GDM1 (cell line): ENCODE measurements at places on chromosomes 2 and 18.

- DNase-seq: no peak
These were observed 257.5 kb upstream of the FN1 start for GRCh38 chr2:215693193-215693998.

GRCh38 chr18:9825571-9826073 is 60.2 kb upstream of the TXNDC2 start:
- DNase-seq: peak; percentile 66

DNA sequence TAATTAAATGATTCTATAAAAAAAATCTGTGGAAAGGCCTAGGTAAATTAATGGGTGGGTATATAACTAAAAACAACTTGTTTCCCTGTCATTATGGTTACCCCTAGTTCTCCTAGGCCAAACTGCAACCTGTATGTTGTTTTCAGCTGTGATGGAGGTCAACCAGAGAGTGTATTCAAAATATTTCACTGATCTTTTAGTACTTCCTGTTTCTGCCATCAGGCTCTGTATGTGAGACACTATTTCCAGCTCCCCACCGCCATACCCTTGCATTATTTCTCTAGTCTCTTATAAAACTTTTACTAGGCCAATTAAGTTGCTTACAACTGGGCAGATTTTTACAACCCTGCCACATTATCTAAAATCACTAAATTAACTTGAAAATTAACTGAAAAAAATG is 21.0 kb upstream of the CDKL4 start:
- DNase-seq: no peak

GRCh38 chr2:42010743-42011298 is 37.0 kb upstream of the PKDCC start:
- no peak for DNase-seq

DNA sequence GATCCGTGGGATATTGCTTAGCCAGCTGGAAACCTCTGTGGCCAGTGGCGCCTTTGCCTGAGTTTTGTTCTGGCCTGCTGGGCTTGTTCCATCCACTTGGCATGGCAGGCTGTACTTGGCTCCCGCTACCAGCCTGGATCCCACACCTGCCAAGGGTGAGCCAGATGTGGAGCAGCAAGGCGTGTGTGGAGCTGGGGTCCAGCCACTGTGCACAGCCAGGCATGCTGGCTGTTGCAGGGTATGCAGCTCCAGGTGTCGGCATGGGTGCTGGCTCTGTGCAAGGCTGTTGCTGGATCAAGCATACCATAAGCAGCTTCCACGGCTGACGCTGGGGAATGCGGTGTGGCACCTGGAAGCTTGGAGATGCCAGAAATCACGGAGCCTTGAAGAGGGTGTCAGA is 34.5 kb downstream of the PTPN4 start:
- no peak for DNase-seq

- DNase-seq: peak; percentile 10
These were observed 144.7 kb downstream of the CAPN13 start for GRCh38 chr2:30662268-30663131.

DNA sequence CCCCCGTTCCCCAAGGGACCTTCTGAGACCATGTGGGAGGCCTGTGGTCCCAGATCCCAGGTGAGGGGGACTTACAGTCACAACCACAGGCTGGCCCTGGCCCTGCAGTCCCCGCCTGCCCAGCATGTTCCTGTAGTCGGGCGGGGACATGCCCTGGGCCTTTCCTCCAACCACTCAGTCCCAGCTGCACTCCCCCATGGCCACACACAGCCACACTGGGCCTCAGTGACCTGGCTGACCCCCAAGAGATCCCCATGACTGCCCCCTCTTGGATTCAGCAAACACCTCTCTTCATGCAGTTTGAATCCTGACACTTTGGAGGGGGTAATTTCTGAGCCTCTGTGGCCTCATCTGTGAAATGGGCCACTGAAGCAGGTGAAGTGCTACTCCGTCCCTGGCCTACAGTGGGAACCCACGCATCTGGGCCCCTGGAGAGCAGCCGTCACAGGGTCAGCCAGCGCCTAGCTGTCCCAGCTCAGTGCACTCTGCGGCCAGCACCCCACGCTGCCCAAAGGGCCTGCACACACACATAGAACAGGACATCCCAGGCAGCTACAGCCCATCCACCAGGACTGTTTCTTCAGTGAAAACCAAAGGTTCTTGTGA is 12.7 kb upstream of the ARHGEF4 start:
- DNase-seq: no peak

DNA sequence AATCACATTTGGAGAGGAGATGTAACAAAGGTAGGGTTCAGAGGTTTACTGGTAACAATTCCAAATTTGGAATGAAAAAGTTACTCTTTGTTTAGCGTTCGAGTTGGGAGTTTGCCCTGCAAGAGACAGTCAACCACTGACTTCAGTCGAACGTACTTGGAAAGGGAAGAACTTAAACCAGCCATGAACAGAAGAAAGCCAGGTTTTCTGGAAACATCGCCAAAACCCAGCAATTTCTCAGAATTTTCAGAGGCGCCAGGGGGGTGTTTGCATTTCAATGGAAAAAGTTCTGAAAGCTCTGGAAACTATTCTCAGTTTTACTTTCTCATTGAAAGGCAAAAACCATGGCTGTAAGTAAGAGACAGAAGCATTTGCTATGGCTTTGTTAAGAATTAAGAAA is 28.5 kb upstream of the AQP4 start:
- DNase-seq: no peak

DNA sequence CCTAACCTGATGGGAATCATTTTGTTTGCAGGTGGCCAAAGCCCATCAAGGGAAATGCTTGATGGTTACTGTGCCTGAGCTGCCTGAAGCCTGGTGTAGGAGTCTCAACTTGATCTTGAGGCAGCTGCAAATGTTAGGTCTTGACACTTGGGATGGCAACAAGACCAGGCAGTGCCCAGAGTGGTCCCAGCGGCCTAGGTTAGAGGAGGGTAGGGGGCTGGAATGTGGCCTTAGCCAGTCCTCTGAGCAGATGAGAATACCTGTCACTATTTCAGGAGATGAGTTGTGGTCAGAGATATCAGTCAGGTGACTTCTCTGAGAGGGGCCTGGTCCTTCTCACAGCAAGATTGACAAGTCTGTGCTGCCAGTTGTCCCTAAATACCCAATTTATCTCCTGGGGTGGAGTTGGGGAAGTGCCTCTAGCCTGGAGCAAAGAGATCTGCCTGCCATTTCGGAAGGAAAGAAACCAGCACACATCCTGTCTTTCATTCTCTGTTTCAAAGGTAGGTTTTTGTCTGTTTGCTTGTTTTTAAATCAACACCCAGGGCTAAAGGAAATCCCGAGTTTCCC is 13.4 kb downstream of the SPTBN1 start:
- no peak for DNase-seq

DNA sequence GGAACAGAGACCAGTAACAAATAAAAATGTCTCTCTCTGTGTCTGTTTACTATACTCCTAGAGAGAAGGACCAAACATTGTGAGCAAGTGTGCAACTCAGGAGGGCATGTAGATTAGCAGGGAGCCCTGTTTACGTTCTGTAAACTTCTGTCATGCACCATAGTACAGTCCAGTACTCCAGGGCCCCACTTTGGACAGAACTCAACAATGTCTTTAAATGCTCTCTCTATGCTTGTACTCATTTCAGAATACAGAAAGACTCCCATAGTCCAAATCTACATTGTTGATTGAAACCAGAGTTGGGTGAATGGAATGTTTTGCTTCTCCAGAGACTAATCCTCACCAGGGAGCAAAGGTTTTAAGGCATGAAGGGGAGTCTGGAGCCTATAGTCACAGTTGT is 934.8 kb downstream of the NRXN1 start:
- DNase-seq: no peak

DNA sequence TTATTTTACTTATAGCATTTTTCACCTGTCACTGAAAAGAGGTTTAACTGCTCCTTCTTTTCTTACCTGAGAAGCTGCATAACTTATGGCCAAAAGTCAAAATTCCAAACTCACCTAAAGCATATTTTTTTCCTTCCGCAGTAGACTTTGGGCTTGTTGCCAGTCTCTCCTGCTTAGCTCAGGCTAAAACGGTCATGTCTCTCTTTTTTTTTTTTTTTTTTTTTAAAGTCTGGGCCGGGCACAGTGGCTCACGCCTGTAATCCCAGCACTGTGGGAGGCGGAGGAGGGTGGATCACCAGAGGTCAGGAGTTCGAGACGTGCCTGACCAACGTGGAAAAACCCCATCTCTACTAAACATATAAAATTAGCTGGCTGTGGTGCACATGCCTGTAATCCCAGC is 113.5 kb downstream of the RTN4 start:
- no peak for DNase-seq

DNA sequence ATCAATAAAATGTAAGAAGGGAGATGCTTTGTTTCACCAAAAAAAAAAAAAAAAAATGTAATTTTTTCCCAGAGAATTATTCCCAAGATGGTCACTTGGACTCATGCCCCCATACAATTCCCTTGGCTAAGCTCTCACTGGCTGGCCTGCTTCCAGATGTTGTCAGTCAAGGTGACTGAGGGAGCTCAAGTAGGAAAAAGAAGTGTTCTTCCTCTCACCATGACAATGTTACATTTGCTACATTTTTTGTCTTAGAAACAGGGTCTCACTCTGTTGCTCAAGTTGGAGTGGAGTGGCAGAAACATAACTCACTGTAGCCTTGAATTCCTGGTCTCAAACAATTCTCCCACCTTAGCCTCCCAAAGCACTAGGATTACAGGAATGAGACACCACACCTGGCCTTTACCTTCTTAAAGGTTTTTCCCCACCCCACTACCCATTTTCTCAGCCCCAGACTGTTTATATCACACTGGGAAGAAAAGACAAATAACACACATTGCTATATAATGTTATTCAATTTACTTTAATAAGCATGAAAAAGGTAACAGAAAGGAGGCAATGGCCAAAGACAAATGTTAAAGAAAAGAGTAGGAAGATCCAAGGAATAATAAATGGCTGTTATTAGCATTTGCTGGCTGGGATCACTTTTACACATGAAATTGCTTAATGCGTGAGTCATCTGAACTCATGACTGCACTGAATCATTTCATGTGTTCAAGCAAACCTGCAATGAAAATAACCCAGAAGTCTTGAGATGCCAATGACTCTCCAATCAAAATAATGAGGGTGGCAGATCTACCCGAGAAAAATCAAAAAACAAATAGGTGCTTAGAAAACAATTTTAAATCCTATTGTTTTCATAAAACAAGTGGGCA is 45.2 kb downstream of the ACVR1 start:
- no peak for DNase-seq

DNA sequence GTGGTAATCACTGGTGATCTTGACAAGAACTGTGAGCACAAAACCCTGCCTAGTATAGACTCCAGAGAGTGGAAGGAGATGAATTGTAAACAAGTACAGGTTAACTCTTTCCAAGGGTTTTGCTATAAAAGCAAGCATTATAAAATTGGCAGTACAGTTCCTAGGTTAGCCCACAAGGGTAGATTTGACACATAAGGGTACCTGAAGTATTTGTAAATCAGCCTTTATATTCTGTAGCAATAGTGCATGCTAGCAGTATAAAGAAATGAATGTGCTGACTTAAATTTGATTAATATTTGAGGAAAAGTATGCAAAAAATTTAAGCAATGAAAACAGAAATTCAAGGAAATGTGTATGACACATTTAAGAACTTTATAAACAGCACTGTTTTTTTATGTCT is 42.4 kb downstream of the SP3 start:
- no peak for DNase-seq

GRCh38 chr2:174708713-174709112 is 55.6 kb downstream of the CHRNA1 start:
- no peak for DNase-seq

DNA sequence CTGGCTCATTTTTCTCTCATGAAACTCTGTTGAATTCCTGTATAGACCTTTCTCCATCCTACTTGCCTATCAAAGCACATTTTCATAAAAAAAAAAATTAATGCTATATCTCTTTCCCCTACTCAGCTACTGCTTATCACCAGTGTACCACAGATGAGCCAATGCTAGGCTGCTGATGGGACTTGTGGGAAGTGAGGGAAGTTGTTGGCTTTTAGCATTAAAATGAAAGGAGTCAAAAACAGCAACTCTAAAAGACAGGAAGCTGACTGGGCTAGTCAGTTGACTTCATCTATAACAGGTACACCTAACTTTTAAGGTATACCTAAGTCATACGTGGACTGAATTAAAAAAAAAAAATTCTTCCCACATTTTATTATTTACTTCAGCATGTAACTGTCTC is 102.1 kb downstream of the FAM117B start:
- DNase-seq: no peak

DNA sequence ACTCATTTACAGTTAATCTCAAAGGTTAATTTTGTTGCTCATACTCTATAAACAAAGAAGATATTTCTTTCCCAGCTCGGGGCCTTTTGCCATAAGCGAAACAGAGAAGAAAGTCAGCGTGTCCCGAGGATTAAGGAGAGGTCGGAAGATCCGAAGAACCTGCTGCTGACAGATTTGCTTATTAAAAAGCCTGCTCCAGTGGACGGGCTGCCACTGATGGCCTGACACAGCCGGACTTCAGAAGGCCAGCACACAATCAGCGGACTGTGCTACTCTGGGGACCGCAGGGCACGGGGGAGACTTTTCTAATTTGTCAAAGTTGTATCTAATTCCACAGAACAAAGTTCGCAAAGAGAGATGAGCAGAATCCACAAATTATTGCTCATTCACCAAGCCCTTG is 315.4 kb downstream of the ETAA1 start:
- DNase-seq: no peak

GRCh38 chr18:79720359-79720733 is 40.7 kb downstream of the CTDP1 start:
- DNase-seq: no peak

GRCh38 chr18:67117804-67118203 is 398.7 kb downstream of the DSEL start:
- DNase-seq: no peak

DNA sequence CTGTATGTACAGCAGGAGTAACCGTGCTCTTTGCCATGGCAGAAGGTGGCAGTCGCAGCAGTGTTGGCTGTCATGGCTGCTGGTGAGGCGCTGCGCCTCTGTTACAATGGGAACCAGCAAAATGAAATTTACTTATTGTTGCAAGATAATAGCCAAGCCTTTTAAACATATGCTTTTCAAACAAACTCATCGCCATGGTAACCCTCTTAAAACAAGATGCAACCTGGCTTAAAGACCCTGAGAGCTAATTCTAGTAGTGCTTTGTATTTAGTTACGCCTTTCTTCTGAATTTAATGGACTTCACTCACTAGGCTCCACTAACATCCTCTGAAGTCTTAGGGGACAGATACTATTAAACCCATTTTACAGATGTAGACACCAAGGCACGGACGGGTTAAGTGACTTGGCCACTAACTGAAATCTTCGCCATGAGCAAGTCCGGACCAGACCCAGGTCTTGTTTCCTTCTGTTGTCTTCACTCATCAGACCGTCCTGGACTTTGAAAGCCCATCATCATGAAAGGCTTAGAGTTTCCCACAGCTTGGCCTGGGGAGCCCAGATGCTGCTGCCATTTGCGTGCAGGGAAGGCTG is 111.6 kb upstream of the ODC1 start:
- DNase-seq: no peak
